HuH-7.5 (cell line): ENCODE measurements at places on chromosomes 4 and X.

- DNase-seq: no peak
Observed at GRCh38 chr4:78613522-78614321, 62.2 kb downstream of the ANXA3 start.

DNA sequence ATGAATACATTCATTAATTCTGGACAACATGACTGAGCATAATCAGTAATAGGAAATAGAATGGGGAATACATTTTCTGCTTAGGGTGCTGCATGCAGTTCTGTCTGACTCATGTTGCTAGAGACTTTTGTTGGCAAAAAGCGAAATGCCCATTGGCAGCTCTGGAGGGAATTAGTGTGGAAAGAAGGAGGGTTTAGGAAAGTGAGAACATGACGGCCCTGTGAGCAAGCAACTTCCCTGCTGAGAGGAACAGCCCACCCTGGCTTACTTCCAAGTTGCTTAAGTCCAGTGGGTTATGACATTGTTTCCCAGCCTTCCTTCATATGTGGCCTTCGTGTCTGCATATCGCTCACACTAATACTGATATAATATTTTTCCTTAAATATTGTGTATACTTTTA is 13.8 kb downstream of the MAD2L1 start:
- no peak for DNase-seq

- DNase-seq: no peak
Observed at GRCh38 chr4:110627977-110628662, 5.2 kb upstream of the PITX2 start.

GRCh38 chrX:45137531-45137930 is 63.1 kb downstream of the DIPK2B start:
- DNase-seq: no peak

GRCh38 chrX:69133921-69134542 is 31.2 kb downstream of the PJA1 start:
- DNase-seq: peak; percentile 28

- no peak for DNase-seq
Observed at GRCh38 chrX:44483965-44484606, 58.6 kb downstream of the FUNDC1 start.

DNA sequence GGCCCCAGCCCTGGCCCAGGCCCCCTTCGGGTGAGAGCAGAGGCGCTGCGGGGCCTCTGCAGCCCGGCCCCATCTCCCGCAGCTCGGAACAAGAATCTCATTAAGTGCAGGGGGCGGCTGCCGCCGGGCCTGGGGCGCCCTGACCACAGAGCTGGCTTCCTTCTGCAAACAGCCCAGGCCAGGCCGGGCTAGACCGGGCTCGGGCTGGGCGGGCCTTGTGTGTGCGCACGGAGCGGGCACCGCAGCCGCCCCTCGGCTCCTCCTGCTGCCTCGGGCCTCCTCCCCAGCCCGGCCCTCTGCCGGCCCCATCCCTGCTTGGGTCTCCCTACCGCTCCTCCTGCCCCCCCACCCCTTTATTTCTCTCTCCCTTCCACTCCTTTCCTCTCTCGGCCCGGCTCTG is 83.3 kb downstream of the EFNB1 start:
- no peak for DNase-seq

DNA sequence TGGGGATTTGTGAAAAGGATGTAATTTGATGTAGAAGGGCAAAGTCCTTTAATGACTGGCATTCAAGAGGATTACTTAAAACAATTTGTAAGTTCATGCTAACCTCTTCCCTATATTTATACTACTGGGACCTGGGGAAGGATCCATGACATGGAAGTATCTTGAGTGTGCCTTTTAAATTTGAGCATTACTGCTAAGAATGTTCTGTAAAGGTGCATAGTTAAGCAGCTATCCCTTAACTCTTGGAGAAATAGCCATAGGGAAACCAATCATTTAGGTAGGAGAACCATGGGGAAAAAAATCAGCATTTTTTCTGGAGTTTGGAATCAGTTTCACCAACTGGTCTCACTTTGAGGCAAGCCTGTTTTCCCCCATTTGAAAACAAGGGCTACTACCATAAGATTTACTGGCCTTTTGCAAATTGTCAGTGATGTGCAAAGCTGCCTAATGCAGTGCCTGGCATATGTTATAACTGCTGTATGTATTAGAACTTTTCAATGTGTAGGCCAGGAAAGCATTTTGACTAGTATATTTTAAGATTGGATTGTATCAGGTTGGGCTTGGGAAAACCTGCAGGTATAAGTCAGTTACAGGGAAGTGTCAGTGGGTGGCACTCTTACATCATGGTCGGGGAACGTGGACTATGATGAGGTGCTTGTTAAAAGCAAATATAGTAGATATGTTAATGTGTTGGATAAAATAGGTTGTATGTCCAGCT is 72.1 kb downstream of the PRSS12 start:
- peak; percentile 10 for DNase-seq

DNA sequence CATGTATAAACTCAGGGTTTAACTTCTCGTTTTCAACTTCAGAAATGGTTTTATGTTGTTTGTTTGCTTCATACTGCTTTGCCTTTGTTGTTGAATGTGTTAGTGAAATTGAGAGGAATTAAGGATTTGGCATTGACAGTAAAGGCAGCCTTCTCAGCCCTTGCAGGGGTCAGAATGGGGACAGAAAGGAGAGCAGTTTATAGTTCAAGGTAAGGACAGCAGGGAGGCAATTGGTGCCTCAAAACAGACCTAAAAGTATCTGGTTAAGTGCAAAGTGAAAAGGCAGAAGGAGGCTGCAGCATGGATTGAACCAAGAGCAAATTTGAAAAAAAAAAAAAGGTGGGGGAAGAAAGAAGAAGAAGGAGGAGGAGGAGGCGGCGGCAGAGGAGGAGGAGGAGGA is 835.0 kb upstream of the ADGRL3 start:
- DNase-seq: no peak

GRCh38 chr4:48986654-48987164 is 634 bp downstream of the CWH43 start:
- DNase-seq: no peak

DNA sequence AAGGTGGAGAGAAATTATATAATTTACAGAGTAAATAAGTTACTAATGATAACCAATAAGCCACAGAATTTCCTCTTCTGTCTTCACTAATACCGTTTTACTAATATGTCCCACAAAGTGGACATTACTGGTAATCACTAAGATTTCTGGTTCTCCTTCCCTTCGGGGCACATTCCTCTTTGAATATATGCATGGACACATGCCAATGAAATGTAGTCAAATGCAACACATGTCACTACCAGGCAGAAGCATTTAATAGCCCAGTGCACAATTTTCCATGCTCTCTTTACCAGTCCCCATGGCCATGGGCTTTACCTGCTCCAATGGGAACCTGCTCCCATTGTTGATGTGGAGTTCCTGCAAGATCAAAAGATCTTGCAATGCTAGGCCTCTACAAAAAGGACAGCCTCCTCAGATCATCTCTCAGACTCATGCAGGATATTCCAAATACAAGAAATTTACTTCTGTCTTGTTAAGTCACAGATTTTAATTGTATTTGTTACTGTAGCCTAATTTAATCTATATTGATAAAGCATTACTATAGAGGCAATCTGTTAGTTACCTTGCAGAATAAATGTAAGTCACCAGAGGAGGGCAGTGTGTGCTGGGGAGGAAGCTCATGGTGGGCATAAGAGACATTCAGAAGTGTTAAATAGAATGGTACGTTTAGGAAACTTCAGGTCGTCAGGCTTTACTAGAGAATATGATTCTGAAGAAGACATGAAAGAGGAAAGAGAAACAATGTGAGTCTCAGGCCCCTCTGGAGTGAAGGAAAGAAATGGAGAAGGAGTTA is 37.1 kb upstream of the INPP4B start:
- no peak for DNase-seq

- DNase-seq: no peak
Observed at GRCh38 chr4:178823673-178824295, 1381.5 kb upstream of the AGA start.

DNA sequence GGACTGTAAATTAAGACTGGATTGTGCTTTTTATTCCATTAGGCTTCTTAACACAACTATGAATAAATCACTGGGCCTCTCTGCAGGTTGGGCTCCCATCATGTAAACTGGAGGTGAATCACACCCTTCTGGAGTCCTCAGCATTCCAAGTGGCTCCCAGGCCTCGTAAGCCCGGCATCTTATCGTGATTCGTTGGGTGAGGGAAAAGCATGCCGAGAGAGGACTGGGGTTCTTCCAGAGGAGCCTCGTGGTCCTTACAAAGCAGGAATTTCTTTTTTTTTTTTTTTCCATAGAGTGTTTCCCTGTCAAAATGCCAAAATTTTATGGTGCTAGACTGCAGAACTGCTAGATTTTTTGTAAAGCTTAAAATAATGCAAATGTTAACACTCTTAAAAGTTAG is 20.0 kb downstream of the CLDN22 start:
- DNase-seq: no peak

GRCh38 chr4:8396762-8397406 is 43.6 kb downstream of the ACOX3 start:
- no peak for DNase-seq

GRCh38 chrX:95885074-95885473 is 799.6 kb upstream of the DIAPH2 start:
- DNase-seq: no peak

DNA sequence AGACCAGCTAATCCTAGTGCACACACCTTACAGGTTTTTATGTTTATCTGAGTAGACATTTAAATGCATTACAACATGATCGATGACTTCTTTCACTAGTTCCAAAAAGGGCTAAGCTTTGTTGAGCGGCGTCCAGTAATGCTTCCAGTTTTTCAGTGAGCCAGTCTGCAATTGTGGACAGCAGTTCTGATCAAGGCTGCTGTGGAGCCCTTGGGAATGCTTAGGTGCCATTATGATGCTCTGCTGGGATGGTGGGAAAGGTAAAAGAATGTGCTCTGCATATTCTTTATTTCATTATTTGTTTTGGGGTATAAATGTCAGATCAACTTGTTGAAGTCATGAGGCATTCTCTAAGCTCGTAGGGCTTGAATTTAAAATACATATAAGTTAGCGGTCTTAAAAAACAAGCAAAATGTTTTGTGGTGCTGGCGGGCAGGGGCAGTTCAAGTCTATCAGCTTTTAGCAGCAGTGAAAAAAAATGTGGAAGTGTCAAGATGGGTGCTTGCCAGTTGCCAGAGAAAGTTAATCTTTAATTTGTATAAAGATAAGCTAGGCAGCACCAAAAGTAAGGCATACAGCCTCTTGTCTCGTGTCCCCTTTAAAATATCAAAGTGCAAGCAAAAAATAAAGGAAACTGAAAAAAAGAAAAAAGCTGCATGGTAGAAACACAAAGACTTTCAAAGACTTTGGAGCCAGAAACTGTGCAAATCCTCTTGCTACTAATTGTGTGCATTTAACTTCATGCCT is 5.8 kb downstream of the MID1IP1 start:
- no peak for DNase-seq

DNA sequence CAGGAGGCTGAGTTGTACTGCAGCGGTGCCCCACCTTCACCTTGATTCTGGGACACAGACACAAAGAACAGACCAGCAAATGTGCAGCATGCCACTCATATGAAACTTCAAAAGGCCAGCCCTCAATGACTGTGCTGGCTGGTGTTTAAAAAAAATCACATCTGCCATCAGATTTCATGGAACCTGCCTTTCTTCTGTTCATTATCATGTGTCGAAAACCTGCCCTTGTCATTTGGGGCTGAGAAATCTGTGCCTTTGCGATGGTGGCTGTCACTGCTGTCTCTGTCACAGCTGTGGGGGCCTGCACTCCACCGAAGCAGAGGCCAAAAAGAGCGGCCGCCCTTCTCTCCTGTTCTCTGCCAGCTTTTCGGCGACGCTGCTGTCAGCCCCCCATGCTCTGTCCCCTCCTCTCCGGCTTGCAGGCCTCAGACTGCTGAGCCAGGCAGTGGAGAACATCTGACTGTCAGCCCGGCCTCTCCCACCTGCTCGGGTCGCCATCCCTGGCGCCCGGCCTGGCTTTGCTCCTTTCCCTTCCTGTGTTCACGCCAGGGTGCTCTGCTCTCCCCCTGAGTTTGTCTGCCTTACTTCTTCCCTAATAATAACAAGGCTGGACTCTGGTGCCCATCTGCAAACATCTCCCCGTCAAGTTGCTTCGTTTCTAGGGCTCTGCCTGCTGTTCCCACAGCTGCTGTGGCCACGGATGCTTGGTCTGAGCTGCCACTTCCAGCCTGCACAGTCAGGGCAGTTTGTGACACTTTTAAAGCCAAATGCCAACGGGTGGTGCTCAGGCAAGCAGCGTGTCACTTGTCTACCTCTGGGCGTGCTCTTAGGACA is 355.2 kb downstream of the UNC5C start:
- DNase-seq: no peak

DNA sequence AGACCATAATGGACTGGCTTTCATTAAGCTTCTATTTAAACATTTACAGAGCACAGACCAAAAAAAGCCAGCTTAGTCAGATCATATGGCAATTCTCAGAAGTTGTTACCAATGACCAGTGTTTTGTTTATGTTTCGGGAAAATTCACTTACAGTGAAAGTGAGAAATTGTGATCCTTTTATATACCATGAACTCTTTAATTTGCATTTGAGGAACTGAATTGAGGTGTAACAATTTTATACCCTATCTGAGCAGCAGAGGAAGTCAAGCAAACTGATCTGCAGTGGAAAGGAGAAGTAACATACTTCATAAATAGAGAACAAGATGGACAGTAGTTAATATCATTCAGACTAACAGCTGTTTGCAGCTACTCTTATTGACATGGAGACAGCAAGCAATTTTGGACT is 97.1 kb downstream of the TMA16 start:
- DNase-seq: no peak

GRCh38 chrX:129638917-129639316 is 15.8 kb downstream of the APLN start:
- DNase-seq: no peak

- no peak for DNase-seq
Observed at GRCh38 chr4:187469627-187470026, 525.9 kb upstream of the ZFP42 start.

GRCh38 chr4:184924516-184924915 is 93.8 kb upstream of the HELT start:
- no peak for DNase-seq

- peak; percentile 49 for DNase-seq
Observed at GRCh38 chr4:98260047-98260578, 1.1 kb upstream of the RAP1GDS1 start.

GRCh38 chr4:98290511-98290910 is 29.3 kb downstream of the RAP1GDS1 start:
- DNase-seq: no peak

- DNase-seq: no peak
Observed at GRCh38 chr4:138975225-138975624, 40.4 kb upstream of the NOCT start.

DNA sequence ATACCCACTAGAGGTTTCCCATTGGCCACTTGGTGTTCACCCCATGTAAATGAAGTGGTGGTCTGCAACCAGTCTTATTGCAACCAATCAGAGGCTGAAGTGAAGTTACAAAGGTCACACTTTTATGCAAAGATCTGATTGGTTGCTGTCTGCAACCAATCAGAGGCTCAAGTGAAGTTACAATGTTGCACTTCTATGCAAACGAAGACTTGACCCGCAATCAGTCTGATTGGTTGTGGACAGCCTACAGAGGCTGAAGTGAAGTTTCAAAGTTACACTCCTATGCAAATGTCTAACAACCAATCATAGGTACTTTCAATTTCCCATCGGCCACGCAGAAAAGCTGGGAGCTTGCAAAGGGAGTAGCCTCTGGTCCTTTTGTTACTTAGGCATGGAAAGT is 22.3 kb upstream of the XPNPEP2 start:
- DNase-seq: no peak

- no peak for DNase-seq
Observed at GRCh38 chrX:109172091-109172602, 309.7 kb downstream of the GUCY2F start.

- DNase-seq: no peak
Observed at GRCh38 chrX:132171881-132172280, 44.1 kb upstream of the FRMD7 start.
